ENCODE measurements at places on chromosomes 2 and 18.

DNA sequence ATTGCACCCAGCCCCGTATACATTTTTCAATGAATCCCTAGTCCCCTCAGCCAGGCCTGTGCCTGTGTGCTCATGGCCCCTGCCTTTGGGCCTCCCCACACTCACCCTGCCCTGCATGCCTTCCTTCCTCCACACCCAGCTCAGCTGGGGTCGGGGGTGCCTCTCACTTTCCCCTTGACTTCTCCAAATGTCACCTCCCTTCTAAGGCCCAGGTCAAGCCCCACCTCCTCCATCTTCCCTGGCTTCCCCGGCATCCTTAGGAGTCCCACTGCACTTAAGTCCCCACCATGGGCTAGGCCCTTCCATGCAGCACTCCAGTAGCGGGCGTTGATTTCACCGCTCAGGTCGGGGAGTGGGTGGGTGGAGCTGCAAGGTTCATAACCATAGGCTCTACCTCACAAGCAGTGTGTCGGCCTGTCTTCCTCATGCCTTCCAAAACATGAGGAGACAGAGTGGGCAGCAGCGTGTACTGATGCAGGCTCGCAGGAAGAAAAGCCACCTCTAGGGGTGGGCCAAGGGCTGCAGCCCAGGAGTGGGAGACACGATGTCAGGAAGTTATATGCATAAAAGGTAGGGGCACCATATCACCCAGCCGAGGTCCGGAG lies 47.7 kb downstream of the DNMT3A start:
- DNase-seq, result no peak

GRCh38 chr2:239250216-239251081 lies 150.4 kb downstream of the HDAC4 start:
- DNase-seq, result no peak

DNA sequence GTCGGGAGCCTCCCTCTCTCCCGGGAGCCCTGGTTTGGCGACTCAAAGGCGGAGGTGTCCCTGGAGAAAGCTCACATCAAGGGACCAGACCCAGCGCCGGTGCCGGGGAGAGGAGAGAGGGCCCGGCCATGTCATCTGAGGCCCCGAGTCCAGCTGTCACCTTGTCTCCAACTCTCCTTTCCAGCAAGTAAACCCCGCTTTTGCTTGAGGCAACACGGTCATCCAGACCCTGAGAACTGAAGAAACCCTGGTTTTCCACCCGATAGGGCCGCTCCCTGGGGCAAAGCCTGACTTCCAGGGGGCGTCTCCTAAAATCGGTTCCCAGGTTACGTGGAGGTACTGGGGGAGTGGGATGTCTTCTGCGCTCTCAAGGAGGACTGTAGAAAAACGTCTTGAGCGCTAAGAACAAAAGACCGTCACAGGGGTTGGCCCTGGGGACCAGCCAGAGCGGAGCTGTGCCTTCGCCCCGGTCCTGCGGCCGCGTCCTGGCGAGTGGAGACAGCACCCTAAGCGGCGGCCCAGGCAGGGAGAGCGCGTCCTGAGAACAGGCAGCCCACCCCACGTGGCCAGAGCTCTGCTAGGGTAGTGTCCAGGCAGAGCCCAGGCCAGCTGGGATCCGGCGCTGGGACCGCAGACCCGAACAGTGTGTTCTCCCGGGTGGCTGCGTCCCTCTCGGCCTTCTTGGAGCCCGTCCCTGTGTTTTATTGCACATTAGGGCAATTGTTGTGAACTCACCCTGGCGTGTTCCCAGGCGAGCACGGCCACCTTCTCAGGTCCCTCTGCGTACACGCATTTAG lies 55.7 kb downstream of the TMEM18 start:
- DNase-seq, result no peak

GRCh38 chr18:3230401-3231334 lies 10.9 kb upstream of the MYOM1 start:
- no peak for DNase-seq

GRCh38 chr18:55477860-55478581 lies 110.0 kb downstream of the TCF4 start:
- DNase-seq, result no peak

GRCh38 chr18:79904357-79905147 lies 46.9 kb downstream of the SLC66A2 start:
- no peak for DNase-seq

- DNase-seq, result no peak
Measured at GRCh38 chr2:200761266-200761665, 50.4 kb upstream of the BZW1 start.

DNA sequence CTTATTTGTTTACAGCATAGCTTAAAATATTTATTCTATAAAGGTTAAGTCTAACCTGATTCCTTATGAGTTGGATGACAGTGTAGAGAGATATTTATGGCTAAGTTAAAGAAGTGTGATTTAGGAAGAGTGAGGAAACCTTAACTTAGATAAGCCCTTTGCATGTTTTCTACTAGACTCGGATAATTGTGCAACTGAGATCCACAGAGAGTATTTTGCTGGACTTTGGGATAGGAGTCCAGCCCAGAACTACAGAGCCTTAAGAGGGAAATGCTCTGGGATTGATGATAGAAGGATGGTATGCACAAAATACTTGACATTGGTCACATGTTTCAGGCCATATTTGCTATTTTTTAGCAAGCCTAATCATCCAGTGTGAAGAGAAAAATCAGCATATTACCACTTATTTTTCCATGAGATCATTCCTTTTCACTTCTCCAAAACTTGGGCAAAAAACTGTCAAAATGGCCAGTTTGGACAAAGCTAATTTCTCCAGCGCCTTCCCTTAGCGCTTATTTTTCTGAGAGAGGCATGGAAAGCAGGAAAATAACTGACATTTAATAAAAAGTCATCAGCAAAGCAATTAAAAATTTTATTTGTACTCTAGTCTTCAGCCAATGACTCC lies 3.1 kb downstream of the CD28 start:
- DNase-seq, result no peak

DNA sequence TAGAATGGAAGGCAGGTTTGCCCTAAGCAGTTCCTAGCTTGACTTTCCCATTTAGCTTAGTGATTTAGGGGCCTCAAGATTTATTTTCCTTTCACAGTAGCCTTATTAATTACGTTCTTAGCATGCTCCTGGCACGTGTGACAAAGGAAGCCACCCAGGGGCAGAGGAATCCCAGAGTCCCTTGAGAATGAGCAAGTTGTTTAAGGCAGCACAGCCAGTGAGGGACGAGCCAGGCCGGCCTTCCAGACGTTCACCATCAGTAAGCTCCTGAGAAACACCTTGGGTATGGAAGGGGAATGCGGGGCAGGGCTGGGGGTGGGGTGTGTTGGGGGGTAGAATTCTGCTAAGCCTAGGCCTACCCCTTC lies 76.3 kb downstream of the SOWAHC start:
- DNase-seq, result no peak

- DNase-seq, result no peak
Measured at GRCh38 chr2:183224948-183225347, 100.7 kb downstream of the NUP35 start.

DNA sequence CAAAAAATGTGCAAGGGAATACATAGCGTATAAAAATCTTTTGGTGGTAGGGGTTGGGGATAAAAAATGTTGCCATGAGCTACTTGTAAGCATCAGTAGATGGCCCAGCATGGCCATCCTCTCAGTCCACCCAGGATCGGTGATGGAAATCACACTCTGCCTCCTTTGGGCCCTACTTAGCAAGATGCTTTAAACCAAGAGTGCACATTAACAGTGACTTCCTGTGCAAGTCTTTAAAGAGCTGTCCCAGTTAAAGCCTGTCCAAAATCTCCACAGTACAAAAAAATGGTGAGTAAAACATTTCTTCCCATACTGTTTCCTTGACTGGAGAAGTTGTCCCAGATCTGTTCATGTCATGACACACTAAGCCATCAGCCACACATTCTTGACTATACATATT lies 18.0 kb downstream of the ANKRD44 start:
- no peak for DNase-seq

DNA sequence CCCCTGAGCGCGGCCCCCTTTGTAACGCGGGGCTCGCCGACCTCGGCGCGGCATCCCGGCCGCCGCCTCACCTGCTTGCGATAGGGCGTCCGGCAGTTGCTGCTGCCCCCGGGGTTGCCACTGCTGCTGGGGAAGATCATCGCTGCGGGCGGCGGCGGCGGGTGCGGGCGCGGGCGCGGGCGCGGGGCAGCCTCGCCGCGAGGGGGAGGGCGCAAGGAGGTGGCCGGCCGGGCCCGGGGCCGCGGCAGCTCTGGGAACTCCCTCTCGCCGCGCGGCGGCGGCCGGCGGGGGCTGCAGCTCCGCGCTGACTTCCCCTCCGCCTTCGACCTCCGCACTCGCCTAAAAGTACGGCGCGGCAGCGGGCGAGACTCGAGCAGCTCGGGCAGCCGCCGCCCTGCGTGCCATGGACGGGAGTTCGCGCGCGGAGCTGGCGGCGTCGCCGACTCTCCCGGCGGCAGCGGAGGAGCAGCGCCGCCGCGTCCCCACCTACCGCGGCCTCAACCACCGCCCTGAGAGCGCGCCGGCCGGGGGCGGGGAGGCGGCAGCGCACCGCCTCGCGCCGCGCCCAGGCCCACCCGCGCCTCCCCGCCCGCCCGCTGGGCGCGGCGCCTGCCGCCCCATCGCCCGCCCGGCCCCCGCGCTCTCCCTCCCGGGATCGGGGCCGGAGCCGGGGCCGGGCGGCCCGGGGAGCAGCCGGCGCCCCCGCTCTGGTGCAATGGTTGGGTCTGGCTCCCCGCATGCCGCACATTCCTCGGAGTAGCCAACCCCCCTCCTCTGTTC lies 86.0 kb downstream of the RBMS1 start:
- DNase-seq, result peak; percentile 29

DNA sequence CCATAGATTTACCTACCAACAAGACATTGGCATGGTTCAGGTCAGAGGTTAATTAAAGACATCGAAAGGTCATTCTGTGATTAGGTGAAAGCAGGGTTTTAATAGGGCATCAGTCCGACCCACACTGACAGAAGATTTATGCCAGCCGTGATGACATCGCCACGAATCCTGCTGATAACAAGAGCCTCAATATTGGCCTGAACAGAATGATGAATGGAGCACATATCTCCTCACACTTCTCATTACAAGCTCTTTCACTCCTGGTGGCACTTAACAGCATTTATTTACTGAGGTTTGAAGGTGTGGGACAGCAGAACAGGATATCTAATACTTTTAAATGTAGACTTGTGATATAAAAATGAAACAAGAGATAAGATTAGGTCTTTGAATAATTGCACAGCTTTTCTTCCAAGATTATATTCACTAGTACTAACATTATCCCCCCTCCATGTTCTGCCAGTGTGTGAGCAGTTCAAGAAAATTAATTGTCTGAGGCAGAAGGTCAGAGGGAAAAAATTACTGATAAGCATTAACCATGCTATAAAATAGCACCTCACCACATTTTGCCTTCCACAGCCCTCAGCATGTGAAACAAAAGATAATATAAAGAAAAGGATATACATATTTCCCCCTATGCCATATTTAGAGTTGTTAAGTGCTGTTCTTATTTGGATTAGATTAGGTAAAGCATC lies 23.1 kb upstream of the INSIG2 start:
- DNase-seq, result no peak

DNA sequence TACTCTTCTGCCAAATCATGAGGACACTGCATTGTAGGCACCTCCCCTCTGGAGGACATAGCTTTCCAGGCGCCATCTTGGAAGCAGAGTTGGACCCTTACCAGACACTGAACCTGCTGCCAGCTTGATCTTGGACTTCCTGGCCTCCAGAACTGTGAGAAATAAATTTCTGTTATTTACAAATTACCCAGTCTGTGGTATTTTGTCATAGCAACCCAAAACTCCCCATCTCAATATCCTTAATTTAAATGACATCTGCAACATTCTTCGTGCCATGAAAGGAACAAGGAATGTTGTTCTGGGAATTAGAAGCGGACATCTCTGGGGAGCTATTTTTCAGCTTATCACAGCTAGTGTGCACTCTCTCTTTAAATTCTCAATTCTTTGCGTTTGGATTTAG lies 57.4 kb upstream of the CHRNA1 start:
- DNase-seq, result no peak

DNA sequence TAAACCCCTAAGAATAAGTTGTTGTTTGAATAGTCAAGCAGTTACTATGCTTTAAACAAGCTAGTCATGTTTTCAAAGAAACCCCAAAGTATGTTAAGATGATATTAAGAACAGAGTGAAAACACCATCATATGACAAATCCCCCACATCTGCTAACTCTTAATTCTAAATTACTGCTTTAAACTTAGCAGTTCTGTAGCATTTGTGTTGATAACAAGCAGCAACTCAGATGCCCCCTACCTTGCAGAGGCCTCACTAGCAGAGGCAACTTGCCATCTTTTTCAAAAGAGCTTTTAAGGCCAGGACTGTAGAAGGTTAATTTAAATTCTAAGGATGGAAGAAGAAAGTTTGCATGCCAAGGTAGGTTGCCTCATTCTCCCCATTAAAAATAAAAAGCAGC lies 376.2 kb downstream of the SETBP1 start:
- no peak for DNase-seq

GRCh38 chr2:189511210-189511959 lies 69.2 kb downstream of the SLC40A1 start:
- no peak for DNase-seq

- no peak for DNase-seq
Measured at GRCh38 chr2:30684516-30684915, 122.7 kb downstream of the CAPN13 start.

GRCh38 chr2:44938287-44939105 lies 3.0 kb upstream of the SIX3 start:
- DNase-seq, result no peak

GRCh38 chr2:232273903-232274643 lies 104.5 kb upstream of the ALPP start:
- DNase-seq, result no peak

- no peak for DNase-seq
Measured at GRCh38 chr2:133839677-133840076, 271.4 kb upstream of the NCKAP5 start.

DNA sequence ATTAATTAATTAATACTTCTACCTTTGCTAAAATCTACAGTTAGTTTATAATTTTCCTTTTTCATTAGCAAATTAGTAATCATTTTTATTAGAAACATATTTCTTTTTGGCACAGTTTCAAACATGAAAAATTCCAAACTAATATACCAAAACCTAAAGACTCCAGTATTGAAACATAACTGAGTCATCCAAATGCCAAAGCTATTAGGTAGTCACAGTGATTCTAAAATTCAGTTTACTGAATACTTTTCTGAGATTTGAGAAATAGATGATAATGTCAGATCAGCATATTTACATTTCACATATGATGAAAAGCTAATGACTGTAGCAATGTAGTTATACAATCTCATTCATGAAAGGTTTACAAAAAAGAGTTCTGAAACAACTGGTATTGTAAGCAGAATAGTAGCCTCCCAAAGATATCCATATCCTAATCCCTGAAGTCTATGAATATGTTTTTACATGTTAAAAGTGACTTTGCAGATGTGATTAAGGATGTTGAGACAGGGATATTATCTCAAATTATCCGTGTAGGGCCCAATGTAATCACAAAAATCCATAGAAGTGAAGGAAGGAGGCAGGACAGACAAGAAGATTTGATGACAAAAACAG lies 680.2 kb upstream of the CHAC2 start:
- DNase-seq, result no peak
